ENCODE measurements at places on chromosomes 6 and 20. TPM values are rescaled to one million over a fixed set of nuclear protein-coding genes. Genes with fewer than 3 reads are reported as not detected.

RSPH9 gene
- 0.85 TPM for total RNA-seq

PLEKHG1 gene
- 1.5 TPM for total RNA-seq

GRM4 gene
- under 0.01 TPM for total RNA-seq

GRM1 gene
- total RNA-seq: under 0.01 TPM

TMEM170B gene
- total RNA-seq: 1.7 TPM

LY6G6D gene
- not detected for total RNA-seq

BTN1A1 gene
- under 0.01 TPM for total RNA-seq

EYA4 gene
- 2.0 TPM for total RNA-seq

EDN1 gene
- 87.4 TPM for total RNA-seq

All from regular cardiac myocyte (primary cell).